Esophagus squamous epithelium (tissue), 5 donors: ENCODE measurements at places on chromosomes 7 and 10.

DNA sequence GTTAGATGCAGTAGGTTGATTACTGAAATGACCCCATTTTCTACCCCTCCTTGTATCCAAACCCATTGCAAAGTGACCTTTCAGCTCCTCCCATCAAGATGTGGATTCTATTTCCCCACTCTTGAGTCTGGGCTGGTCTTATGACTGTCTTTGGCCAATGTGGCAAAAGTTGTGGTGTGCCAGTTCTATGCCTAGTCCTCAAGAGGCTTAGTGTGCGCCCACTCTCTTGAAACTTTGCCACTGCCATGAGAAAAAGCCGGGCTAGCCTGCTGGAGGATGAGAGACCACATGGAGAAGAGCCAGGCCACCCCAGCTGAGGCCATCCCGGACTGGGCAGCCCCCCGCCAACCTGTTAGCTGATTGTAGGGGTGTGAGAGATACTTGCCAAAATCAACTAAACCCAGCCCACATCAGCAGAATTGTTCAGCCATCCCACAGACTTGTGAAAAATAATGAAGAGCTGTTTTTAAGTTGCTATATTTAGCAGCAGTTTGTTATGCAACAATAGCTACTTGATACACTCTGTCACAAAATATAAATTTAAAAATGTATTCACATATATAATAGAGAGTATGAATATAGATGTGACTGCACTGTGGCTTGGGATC, 131.0 kb upstream of the PALS2 start:
- no peak for DNase-seq
- H3K4me3 ChIP-seq, result no peak overlapping the region
- H3K36me3 ChIP-seq, result no peaks in the 10 kb centered on the region
- H3K4me1 ChIP-seq, result no peaks in the 10 kb centered on the region
- H3K27me3 ChIP-seq, result no peaks in the 10 kb centered on the region

DNA sequence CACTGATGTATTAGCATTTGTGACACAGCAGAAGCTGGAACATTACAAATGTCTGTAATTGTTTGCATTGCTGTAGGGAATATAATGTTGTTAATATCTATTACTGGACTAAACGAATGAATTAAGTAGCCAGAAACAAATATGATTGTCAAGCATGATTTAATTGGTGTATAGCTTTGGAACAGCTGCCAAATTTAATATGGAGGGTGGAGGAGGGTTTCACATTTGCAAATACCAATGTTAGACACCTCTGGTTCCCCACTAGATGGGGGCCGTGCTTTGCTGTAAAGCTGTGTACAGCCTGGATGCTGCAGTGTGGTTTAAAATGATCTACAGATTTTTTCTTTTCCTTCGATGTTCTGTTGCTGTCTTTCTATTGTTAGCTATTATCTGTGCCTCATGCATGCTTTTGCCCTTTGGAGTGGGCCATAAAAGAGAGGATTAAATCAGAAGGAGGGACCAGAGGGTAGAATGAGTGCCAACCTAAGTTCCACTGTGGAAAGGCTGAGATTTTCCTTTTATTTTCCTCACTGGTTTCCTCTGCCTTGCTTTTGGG, 23.1 kb downstream of the DNAJB9 start:
- no peaks in the 10 kb centered on the region for H3K4me1 ChIP-seq
- DNase-seq, result no peak
- H3K27me3 ChIP-seq, result no peaks in the 10 kb centered on the region
- no peak overlapping the region for H3K4me3 ChIP-seq
- H3K36me3 ChIP-seq, result no peaks in the 10 kb centered on the region

DNA sequence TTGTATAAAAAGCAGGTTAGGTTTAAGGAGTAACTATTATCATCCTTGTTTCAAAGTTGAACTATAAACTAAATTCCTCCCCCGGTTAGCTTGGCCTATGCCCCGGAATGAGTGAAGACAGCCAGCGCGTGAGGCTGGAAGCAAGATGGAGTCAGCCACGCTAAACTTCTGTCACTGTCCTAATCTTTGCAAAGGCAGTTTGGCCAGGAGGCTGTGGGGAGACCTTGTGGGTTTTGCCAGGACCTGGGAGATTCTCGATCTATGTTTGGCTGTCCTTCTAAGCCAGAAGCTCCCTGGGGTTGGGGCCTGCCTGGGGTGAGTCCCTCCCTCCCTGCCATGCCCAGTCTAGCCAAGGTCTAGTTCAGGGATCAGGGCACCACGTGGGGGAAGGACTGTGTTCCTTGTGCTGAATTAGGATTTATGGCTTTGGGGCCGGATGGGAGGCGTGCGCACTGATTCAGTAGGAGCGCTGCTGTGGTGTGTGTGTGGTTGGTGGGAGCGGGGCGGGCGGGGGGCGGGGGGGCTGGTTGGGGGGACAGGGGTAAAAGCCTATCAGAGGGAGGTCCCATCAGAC, 871 bp upstream of the GTF2IRD1 start:
- peaks cover 61% of the 10 kb centered on the region for H3K4me1 ChIP-seq
- DNase-seq, result no peak
- peak overlapping the region; percentile 96 for H3K27ac ChIP-seq
- H3K4me3 ChIP-seq, result peak overlapping the region; percentile 80
- no peaks in the 10 kb centered on the region for H3K27me3 ChIP-seq

- H3K36me3 ChIP-seq, result peaks cover 100% of the 10 kb centered on the region
- no peak overlapping the region for H3K27ac ChIP-seq
- H3K4me1 ChIP-seq, result no peaks in the 10 kb centered on the region
Observed at GRCh38 chr7:128763541-128763940, 12.1 kb downstream of the OPN1SW start.

GRCh38 chr10:123270806-123271205, 116.6 kb downstream of the BUB3 start:
- H3K27me3 ChIP-seq, result no peaks in the 10 kb centered on the region
- no peaks in the 10 kb centered on the region for H3K4me1 ChIP-seq
- no peak overlapping the region for H3K27ac ChIP-seq
- no peaks in the 10 kb centered on the region for H3K36me3 ChIP-seq

GRCh38 chr10:113042868-113043267, 92.8 kb downstream of the TCF7L2 start:
- H3K36me3 ChIP-seq, result no peaks in the 10 kb centered on the region
- H3K27ac ChIP-seq, result peak overlapping the region; percentile 6
- H3K4me3 ChIP-seq, result no peak overlapping the region
- H3K27me3 ChIP-seq, result no peaks in the 10 kb centered on the region
- DNase-seq, result no peak

DNA sequence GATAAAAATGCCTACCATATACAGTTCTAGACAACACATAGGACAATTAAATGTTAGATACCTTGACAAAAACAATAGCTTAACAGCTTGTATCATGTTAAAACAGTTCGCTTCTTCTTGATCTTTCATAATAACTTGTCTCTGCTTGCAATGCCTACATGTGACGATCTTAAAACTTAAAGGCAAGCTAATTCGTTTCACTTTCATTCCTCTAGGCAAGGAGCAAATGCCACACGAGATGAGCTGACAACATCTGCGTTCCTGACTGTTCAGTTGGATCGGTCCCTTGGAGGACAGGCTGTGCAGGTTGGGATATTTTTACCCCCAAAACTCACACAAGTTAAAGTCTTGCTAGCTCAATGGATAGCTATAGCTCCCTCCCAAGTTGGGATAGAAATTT, 51.6 kb upstream of the ARL4A start:
- no peaks in the 10 kb centered on the region for H3K27me3 ChIP-seq
- H3K4me3 ChIP-seq, result no peak overlapping the region
- H3K36me3 ChIP-seq, result peaks cover 20% of the 10 kb centered on the region

- H3K27me3 ChIP-seq, result no peaks in the 10 kb centered on the region
- peaks cover 18% of the 10 kb centered on the region for H3K4me1 ChIP-seq
- no peak overlapping the region for H3K4me3 ChIP-seq
- no peak overlapping the region for H3K27ac ChIP-seq
Observed at GRCh38 chr10:43111921-43112607, 26.2 kb upstream of the CSGALNACT2 start.

DNA sequence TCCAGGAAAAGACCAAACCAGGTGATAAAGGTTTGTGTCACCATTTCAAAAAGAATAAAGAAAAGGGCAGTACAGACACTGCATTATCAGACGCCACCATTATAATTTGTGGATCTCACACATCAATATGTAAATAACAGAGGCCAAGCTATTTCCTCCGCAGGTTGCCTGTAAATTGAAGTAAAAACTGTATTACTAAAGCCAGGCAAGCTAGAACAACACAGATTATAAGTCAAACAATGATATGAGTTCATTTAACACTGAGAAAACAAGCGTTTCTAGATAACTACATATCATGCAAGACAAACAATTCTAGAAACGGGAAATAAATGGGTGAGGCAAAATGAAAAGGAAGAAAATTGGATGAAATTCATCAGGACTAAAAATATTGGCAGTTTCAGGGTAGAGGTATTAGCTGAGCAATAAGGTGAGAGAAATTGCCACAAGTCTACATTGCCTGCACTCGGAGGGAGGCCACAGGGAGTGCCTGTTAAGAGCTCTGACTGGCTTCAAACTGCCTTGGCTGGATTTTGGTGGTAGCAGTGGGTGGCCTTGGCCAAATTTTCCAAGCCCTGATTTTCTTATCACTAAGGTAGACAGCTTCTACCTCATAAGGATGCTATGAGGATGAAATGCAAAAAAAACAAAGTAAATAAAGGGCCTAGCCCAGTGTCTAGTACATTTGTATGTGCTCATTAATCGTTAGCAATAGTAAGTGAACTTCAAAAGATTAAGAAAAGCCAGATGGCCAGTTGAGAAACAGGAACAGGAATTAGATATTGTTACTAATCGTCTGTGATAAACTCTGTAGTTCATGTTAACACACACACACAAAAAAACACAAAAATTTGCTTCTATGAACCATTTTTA, 240.0 kb upstream of the NFE2L3 start:
- H3K27me3 ChIP-seq, result no peaks in the 10 kb centered on the region
- no peaks in the 10 kb centered on the region for H3K36me3 ChIP-seq
- H3K4me1 ChIP-seq, result no peaks in the 10 kb centered on the region
- H3K4me3 ChIP-seq, result no peak overlapping the region
- H3K27ac ChIP-seq, result no peak overlapping the region

DNA sequence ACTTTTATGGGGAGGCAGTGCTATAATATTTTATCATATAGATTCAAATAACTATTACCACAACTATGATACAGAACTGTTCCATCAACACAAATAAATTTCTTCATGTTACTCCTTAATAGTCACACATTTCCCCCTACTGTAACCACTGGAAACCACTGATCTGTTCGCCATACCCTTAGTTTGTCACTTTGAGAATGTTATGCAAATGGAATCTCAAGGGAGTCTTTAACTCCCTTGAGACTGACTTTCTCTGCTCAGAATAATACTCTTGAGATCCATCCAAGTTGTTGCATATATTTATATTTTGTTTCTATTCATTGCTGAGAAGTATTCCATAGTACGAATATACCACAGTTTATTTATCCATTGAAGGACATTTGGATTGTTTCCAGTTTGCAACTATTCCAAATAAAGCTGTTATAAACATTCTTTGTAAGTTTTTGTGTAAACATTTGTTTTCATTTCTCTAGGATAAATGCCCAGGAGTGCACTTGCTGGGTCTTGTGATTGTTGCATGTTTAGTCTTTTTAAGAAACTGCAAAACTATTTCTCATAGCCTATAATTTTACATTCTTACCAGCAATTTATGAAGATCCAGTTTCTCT, 19.7 kb upstream of the PON2 start:
- no peaks in the 10 kb centered on the region for H3K4me1 ChIP-seq
- no peak overlapping the region for H3K4me3 ChIP-seq
- H3K36me3 ChIP-seq, result no peaks in the 10 kb centered on the region
- no peak overlapping the region for H3K27ac ChIP-seq

DNA sequence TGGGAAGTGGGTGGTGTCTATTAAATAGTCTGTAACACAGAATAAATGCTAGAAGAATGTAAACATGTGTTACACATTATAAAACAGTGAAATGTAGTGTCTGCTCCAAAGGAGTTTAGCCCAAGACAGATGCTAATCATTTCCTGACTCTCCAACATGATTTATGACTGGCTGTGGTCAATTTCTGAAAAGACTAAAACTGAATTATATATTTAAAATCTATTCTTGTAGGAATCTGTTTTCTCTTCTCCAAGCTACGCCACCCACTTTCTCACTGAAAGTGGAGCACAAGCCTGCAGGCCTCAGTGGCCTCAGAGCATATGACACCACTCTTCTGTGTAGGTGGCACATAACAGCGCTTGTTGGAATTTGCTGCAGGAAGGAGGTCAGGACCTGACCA, 44.4 kb downstream of the CTTNBP2 start:
- no peaks in the 10 kb centered on the region for H3K27me3 ChIP-seq
- H3K4me3 ChIP-seq, result no peak overlapping the region
- H3K27ac ChIP-seq, result no peak overlapping the region
- DNase-seq, result no peak
- H3K36me3 ChIP-seq, result no peaks in the 10 kb centered on the region

- H3K27ac ChIP-seq, result no peak overlapping the region
- no peak overlapping the region for H3K4me3 ChIP-seq
- H3K36me3 ChIP-seq, result no peaks in the 10 kb centered on the region
- DNase-seq, result no peak
Observed at GRCh38 chr7:98256431-98256830, 4.4 kb upstream of the TECPR1 start.

DNA sequence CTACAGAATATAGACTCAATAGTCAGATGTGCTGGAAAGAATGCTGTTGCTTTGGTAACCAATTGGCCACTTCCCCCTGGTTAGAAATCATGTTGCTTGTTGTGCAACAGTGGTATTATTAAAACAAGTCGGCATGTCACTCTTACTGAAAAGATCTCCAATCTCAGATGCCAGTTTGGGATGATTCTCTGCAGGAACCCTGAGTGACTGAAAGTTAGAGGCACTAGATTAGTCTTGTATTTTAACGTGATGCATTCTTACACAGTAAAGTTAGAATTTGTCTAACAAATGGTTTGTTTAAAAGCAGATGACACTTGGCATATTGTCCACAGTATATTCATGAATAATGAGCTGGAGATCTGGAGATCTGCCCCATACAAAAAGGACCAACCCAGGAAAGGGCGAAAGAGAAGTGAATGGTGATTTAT, 287.6 kb downstream of the TWIST1 start:
- H3K4me3 ChIP-seq, result no peak overlapping the region
- peaks cover 20% of the 10 kb centered on the region for H3K4me1 ChIP-seq
- no peaks in the 10 kb centered on the region for H3K27me3 ChIP-seq
- no peak for DNase-seq
- H3K27ac ChIP-seq, result no peak overlapping the region

DNA sequence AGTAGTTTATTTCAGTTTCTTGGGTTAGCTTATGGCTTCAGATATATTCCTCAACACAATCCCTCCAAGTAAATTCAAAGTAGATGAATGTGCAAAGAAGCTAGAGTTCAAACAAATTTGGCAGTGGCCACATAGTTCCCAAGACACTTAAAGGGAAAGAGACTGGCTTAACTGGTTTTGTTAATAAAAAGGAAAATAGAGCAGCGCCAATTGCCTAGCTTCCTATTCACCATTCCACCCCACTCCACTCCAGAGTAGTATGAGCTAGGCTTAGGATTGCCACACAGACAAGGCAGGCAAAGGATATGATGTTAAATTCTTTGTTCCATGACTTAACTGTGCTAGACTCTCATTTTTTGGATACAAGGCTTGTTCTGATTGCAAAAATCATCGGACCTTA, 2.0 kb downstream of the XRCC2 start:
- H3K36me3 ChIP-seq, result no peaks in the 10 kb centered on the region
- DNase-seq, result no peak
- H3K4me3 ChIP-seq, result no peak overlapping the region
- peaks cover 6% of the 10 kb centered on the region for H3K4me1 ChIP-seq
